Activated CD8-positive, alpha-beta memory T cell treated with anti-CD3 and anti-CD28 coated beads, Interleukin-2, amount 50 U/mL, for 48 hours (primary cell): ENCODE measurements at places on chromosomes 2 and 18.

GRCh38 chr2:129709956-129710598 lies 269.4 kb upstream of the RAB6C start:
- DNase-seq = no peak

- peak; percentile 59 for DNase-seq
Observed at GRCh38 chr2:63048367-63049171, 2.1 kb upstream of the OTX1 start.

DNA sequence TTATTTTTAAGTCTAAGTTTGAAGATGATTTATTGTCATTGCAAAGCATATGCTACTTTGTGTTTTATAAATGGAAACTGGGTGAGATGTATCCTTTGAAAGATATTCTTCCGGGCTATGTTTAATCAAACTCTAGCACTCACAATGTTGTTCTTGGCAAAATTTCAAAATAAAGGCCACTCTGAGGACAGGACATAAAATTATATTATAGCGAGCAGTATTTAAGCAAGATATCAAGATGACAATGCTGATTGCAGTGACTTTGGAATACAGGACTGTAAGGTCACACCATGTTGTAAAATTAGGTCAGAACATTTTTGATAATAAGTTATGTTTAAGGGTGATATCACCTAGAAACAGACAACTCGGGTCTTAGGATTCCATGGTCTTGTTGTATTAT lies 14.2 kb downstream of the RPRM start:
- DNase-seq = no peak

- no peak for DNase-seq
Observed at GRCh38 chr2:113238871-113239839, 39.6 kb downstream of the PAX8 start.

- DNase-seq = no peak
Observed at GRCh38 chr2:216044883-216045486, 31.6 kb upstream of the MREG start.
